ENCODE measurements at places on chromosomes 16 and 17.

DNA sequence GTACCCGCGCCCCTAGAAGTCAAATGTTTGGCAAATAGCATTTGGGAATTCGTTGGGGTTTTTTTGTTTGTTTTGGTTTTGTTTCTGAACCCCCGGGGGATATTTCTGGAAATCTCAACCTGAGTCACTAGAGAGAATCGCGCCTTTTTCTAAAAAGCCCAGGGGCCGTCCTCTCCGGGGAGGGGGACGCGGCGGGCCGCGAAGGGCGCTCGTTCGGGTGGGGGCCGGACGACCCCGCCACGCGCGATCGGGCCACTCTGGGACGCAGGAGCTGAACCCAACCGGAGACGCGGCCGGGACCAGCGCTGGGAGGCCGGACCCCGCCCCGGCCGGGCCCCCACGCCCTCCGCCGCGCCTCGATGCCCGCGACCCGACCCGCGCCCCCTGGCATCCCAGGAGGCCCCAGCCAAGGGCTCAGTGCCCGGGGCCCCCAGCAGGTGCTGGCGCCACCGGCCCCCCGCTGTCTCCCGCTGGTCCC is 302 bp downstream of the LITAF start:
- peak; percentile 42 for DNase-seq
- peak overlapping the region; percentile 90 for H3K27ac ChIP-seq
- no peaks in the 10 kb centered on the region for H3K27me3 ChIP-seq
- peaks cover 21% of the 10 kb centered on the region for H3K36me3 ChIP-seq
- H3K4me3 ChIP-seq: peak overlapping the region; percentile 89

- DNase-seq: peak; percentile 94
- H3K36me3 ChIP-seq: peaks cover 27% of the 10 kb centered on the region
Measured at GRCh38 chr17:30831663-30832437, at the start of gene ATAD5. Gene ATAD5 (plus strand): TSS chr17:30831966. CDS start chr17:30832348, 382 bp downstream.

DNA sequence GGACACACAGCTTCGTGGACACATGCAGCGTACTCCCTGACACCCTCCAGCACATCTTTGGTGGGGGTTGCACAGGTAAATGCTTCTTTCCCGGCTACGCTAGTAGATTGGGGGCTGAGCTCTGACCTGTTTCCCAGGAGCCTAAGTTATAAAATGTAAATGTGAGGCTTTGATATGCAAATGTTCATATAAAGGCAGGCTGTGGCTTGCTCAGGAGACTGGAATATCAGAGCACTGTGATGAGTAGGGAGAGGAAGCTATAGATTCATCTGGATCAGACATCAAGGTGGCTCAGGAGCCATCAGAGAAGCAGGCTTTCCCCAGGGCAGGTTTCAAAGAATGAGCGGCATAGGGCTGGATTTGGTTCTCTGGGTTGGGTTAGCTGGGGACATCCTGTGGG is 3.4 kb upstream of the ETV4 start:
- peaks cover 17% of the 10 kb centered on the region for H3K4me1 ChIP-seq
- no peak for DNase-seq
- H3K4me3 ChIP-seq: no peak overlapping the region
- peaks cover 41% of the 10 kb centered on the region for H3K27me3 ChIP-seq
- no peak overlapping the region for H3K27ac ChIP-seq

DNA sequence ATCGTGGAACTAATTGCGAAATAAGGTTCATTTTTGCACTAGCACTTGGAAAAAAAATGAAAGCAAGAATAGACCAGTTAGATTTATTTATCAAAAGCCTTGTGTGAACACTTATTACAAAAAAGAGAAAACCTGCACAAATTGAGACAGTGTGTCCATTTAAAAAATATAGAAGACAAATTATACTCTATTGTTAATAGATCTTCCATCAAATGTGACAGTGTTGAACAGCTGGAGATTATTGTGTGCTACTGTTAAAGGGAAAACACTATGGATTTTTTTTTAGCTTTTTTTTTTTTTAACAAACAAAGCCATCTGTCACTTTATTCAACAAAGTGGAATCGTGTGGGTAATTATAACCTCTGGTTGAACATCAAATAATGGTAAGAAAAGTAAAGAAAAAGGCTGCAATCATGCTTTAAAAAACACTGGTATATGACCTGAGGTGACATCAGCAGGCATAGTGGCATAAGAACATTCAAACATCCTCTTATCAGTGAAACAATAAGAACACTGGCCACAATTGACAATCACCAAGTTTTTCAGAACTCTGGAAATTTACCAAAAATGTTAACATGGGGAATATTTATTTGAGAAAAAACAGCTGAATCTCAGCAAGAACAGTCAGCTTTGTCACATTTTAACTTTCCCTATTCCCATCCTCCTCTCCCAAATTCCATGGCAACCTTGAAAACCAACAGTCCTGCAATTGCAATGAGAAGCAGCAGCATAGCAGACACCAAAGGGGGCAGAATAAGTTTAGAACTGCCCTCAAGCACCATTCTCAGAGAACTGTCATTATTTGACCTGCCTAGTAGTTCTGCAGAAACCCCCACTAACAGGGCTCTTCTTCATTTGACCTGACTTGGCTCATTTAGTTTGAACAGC is 442.3 kb upstream of the MON1B start:
- H3K27ac ChIP-seq: no peak overlapping the region
- no peaks in the 10 kb centered on the region for H3K27me3 ChIP-seq
- no peaks in the 10 kb centered on the region for H3K4me1 ChIP-seq

- H3K27me3 ChIP-seq: no peaks in the 10 kb centered on the region
- H3K27ac ChIP-seq: no peak overlapping the region
Measured at GRCh38 chr16:68800257-68800875, 43.0 kb upstream of the TANGO6 start.

DNA sequence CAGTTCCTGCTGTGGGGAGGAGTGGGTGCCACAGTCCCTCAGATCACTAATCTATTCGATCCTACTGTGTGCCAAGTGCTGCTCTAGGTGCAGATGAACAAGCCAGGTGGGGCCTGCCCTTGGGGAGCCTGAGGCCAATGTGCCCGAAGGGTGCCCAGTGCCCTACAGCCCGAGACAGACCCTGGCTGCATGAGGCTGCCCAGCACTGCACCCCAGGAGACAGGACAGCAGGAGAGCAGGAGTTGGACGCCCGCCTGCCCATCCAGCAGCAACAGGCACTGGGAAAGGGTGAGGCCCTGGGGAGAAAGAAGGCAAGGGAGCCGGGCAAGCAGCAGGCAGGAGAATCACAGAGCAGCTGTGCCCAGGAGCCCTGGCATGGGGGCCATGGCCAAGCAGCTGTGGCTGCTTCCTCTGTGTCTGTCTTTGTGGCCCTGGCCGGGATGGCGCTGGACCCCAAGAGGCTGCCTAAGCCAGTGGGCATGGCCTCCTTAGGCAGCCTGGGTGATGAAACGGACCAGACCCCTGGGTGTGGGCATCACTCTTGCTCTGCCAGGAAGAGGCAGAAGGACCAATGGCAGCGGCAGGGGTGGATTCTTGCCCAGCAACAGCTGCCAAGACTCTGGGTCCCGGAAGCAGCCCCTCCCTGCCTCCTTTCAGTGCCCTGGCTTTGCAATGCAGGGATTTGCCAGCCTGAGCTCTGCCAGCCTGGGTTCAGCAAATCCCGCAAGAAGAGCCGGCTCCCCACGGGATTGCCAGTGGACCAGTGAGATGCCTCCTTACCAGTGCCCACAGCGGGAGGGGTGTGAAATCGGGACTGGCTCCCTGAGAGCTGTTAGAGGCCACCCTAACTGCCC is 179.6 kb upstream of the TNRC6C start:
- no peak overlapping the region for H3K4me3 ChIP-seq
- DNase-seq: no peak
- H3K4me1 ChIP-seq: peaks cover 9% of the 10 kb centered on the region
- H3K27me3 ChIP-seq: no peaks in the 10 kb centered on the region
- H3K27ac ChIP-seq: no peak overlapping the region
- H3K36me3 ChIP-seq: no peaks in the 10 kb centered on the region

DNA sequence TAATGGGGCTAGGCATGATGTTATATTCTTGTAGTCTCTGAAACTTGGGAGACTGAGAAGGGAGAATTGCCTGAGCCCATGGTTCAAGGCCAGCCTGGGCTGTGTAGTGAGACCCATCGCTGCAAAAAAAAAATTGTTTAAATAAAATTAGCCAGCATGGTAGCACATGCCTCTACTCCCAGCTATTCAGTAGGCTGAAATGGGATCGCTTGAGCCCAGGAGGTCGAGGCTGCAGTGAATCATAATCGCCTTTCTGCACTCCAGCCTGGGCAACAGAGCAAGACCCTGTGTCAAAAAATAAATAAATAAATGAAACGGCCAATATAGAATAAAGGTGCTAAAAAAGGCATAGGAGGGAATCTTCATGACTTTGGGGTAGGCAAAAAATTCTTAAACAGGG is 13.9 kb upstream of the SLX4 start:
- H3K27ac ChIP-seq: no peak overlapping the region
- H3K4me1 ChIP-seq: peaks cover 30% of the 10 kb centered on the region
- H3K36me3 ChIP-seq: no peaks in the 10 kb centered on the region
- DNase-seq: no peak
- H3K27me3 ChIP-seq: no peaks in the 10 kb centered on the region

- H3K27me3 ChIP-seq: no peaks in the 10 kb centered on the region
- no peaks in the 10 kb centered on the region for H3K4me1 ChIP-seq
- DNase-seq: no peak
- no peak overlapping the region for H3K4me3 ChIP-seq
- no peak overlapping the region for H3K27ac ChIP-seq
- H3K36me3 ChIP-seq: no peaks in the 10 kb centered on the region
Measured at GRCh38 chr17:28521311-28522085, 15.3 kb downstream of the FOXN1 start.

DNA sequence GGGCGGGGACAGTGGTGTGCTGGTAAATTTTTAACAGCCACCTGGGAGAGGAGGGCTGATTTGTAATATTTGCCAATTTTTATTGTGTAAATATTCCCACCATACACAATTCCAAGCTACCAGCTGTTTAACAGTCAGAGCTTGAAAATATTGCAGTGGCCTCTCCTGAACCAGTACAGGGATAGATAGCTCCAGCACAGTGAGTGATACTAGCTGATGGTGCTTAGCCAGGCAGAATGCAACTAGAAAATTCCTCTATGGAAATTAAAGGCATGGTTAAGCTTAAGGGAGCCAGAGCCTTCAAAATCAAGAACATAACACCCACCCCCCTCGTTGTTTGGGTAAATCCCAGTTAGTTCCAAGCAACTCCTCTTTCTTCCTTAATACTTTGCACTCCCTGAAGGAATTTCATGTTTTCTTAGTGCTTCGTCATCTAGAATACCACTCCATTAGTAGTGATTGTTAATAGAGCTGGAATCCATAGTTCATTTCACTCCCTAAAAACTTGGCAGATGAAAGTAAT is 96.6 kb downstream of the CYB561 start:
- no peak for DNase-seq
- H3K36me3 ChIP-seq: no peaks in the 10 kb centered on the region
- no peaks in the 10 kb centered on the region for H3K27me3 ChIP-seq
- H3K27ac ChIP-seq: no peak overlapping the region

DNA sequence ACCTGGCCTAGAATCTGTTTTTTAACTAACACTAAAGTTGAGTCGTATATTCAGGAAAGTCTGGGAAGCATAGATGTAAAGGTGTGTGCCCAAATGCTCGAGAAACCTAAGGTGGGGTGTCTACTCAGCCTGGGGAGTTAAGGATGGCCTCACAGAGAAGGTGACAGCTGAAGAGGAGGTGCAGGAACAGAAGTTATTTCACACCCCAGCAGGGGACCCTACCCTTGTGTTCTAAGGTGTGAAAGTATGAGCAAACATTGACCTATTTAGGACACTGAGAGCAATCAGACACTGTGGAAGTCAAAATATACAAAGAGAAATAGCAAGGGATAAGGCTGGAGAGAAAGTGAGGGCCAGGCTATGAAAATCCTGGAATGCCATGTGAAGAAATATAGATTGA is 49.0 kb upstream of the DHX40 start:
- no peaks in the 10 kb centered on the region for H3K36me3 ChIP-seq
- H3K27ac ChIP-seq: no peak overlapping the region
- peaks cover 2% of the 10 kb centered on the region for H3K4me1 ChIP-seq
- H3K27me3 ChIP-seq: peaks cover 7% of the 10 kb centered on the region

GRCh38 chr17:67992548-67993152 is 3.6 kb downstream of the C17orf58 start:
- peak overlapping the region; percentile 92 for H3K27ac ChIP-seq
- H3K36me3 ChIP-seq: peaks cover 12% of the 10 kb centered on the region
- peaks cover 26% of the 10 kb centered on the region for H3K4me1 ChIP-seq
- peak overlapping the region; percentile 88 for H3K4me3 ChIP-seq
- peak; percentile 18 for DNase-seq
- peaks cover 13% of the 10 kb centered on the region for H3K27me3 ChIP-seq

DNA sequence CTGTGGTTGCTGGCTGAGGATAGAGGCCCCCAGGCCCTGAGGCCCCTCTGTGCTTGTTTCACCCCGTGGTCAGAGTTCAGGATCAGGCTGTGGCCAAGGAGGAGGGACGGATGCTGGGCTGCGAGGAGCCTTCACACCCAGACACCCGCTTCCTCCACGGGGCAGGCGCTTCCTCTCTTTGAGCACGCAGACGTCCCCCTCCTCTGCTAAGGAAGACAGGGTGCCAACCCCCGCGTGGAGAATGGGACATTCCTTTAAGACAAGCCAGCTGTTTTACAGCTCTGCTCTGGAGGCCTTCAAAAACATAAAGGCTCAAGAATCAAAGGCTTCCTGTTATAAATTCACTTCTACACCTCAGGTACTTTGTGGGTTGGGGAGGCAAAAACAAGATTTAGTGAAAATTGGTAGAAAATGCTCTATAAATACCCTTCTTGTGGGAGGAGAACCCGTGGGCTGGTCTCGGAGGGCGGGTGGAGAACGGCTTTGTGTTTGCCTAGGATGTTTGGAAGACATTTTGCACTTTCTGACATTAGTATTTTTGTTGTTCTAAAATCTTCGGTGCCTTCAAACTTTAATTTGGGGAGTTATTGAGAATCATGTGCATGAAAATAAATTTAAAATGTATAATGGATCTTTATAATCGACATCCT is 60.8 kb upstream of the FOXF1 start:
- peaks cover 9% of the 10 kb centered on the region for H3K4me1 ChIP-seq
- H3K36me3 ChIP-seq: no peaks in the 10 kb centered on the region
- H3K27ac ChIP-seq: no peak overlapping the region
- DNase-seq: no peak
- no peak overlapping the region for H3K4me3 ChIP-seq
- H3K27me3 ChIP-seq: peaks cover 5% of the 10 kb centered on the region

DNA sequence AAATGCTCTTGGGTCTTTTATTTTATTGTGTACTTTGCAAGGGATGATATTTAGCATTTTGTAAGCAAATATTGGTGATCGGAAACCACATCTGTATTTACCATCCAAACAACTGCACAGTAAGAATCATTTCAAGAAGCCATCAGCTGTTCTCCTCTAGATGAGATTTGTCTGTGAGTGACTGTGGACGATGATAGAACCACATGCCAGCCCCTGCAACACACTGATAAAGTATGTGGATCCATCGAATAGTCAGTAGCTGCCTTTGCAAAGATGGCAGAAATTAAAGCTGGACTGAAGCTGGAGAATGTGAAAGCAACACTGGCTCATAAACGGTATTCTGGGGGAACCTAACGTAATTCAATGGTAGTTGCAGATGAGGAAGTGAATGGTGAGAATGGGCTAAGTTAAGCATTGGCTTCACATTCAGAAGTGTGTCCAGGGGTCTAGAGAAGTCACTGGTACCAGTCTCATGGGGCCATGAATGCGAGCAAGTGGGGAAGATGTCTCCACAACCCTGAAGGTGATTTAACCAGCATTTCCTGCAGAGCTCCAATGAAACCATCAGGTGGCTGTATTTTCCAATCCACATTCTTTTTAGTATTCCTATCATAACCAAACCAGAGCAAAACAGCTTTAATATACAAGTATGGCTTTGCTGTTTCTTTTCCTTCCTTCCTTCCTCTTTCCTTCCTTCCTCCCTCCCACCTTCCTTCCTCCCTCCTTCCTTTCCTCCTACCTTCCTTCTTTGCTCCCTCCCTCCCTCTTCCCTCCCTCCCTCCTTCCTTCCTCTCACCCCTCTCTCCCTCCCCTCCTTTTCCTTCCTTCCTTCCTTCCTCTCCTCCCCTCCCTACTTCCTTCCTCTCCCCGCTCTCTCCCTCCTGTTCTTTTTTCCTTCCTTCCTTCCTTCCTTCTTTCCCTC is 169.4 kb downstream of the ABCA8 start:
- peaks cover 15% of the 10 kb centered on the region for H3K27me3 ChIP-seq
- no peaks in the 10 kb centered on the region for H3K4me1 ChIP-seq
- no peak overlapping the region for H3K4me3 ChIP-seq
- no peaks in the 10 kb centered on the region for H3K36me3 ChIP-seq
